Activated CD4-positive, alpha-beta T cell treated with anti-CD3 and anti-CD28 coated beads, Interleukin-2, amount 50 U/mL, for 4 hours (primary cell): ENCODE measurements at places on chromosomes 1 and 21.

GRCh38 chr21:15020797-15021196 is 44.0 kb downstream of the NRIP1 start:
- DNase-seq = no peak

- no peak for DNase-seq
Measured at GRCh38 chr1:89949991-89950624, 44.8 kb upstream of the ZNF326 start.

- DNase-seq = no peak
Measured at GRCh38 chr1:8571200-8571984, 246.0 kb downstream of the RERE start.

DNA sequence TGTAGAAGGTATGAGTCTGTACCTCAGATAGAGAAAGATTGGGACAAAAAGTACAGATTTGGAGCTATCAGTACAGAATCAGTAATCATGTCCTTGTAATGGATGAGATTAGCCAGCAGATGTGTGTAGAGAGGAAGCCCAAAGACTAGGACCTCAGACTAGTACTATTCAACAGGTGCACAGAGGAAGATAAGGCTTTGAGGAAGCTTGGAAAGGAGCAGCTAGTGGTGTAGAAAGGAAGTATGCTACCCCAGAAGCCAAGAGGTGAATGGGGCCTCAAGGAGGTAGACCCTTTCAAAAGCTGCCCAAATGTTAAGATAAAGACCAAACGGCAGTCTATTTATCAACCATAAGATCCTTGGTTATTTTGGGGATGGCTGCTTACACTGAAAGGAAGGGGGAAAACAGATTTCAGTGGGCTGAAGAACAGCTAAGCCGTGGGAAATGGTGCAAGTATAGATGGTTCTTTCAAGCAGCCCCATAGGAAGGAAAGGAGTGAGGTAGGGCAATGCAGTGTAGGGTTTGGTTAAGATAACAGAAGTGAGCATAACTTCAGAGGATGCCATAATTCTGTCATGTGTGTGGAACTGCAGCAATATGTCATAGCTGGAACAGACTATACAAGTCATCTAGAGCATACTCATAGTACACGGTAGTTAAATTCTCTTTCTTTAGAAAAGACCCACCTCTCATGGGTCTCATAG is 221.7 kb downstream of the HHIPL2 start:
- no peak for DNase-seq

GRCh38 chr1:8347635-8348034 is 29.7 kb downstream of the SLC45A1 start:
- DNase-seq = no peak

GRCh38 chr1:205547936-205548827 is 43.7 kb downstream of the CDK18 start:
- no peak for DNase-seq

DNA sequence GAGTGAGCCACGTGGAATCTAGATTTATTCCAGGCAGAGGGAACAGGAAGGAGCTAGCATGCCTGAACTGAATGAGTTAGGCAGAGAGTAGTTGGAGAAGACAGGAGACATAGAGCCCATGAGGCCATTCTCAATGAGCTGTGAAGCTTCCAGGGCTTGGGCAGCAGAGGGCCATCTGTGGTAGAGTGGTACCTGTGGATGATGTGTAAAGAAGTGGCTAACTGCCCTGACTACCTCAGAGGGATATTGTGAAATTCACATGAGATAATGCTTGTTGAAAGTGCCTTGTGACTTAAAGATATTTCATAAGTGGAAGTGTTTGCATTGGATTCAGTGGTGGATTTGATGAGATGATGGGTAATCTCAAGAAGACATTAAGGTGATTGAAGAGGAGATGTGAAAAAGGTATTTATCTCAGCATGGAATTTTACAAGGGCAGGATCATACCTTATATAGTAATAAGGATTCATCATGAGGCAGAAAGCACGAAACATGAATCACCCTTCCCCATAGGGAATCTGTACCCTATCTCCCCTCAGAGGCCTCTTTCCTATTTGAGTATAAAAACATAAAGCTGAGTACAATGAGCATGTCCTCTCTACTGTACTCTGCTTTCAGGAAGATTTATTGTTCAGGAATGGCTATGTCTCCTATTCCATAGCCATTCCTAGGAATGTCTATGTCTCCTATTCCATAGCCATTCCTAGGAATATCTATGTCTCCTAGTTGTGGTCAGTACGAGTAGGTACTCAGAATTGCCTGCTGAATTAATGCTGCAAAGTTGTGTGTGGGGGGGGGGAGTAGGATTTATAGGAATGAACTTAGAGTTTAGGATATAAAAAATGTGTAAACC is 146.8 kb downstream of the PAPPA2 start:
- no peak for DNase-seq

- DNase-seq = no peak
Measured at GRCh38 chr1:1799716-1800115, 21.4 kb upstream of the NADK start.

- no peak for DNase-seq
Measured at GRCh38 chr1:224881762-224882211, 47.7 kb upstream of the DNAH14 start.

GRCh38 chr21:44709426-44710293 is 1.7 kb downstream of the TSPEAR start:
- DNase-seq = peak; percentile 20

- DNase-seq = no peak
Measured at GRCh38 chr1:203390298-203390697, 39.4 kb upstream of the FMOD start.

DNA sequence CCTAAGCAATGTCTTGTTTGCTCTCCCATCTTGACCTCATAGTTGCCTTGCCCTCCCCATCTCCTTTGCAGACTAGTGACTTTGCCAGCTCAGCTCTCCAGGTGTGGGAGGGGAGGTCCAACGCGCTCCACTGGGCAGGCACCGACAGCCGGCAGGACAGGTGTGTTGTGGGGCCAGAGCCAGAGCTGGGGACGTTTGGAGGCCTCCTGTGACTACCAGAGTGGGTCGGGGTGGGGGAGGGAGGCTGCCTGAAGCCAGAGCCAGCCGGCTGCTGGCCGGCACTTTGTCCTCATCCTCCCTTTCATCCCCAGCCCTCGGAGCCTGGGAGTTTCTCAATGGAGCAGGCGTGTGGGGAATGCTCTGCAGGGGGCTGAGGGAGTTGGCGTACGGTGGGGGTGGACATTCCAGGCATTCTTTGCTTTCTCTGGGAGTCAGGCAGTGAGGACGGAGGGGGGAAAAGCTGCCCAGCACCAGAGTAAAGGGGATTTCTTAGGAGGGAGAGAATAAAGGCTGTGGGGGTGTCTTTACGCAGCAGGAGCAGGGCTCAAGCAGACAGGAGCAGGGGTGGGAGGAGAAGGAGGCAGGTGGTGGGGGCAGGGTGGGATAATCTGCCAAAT is 20.2 kb downstream of the NUAK2 start:
- no peak for DNase-seq

DNA sequence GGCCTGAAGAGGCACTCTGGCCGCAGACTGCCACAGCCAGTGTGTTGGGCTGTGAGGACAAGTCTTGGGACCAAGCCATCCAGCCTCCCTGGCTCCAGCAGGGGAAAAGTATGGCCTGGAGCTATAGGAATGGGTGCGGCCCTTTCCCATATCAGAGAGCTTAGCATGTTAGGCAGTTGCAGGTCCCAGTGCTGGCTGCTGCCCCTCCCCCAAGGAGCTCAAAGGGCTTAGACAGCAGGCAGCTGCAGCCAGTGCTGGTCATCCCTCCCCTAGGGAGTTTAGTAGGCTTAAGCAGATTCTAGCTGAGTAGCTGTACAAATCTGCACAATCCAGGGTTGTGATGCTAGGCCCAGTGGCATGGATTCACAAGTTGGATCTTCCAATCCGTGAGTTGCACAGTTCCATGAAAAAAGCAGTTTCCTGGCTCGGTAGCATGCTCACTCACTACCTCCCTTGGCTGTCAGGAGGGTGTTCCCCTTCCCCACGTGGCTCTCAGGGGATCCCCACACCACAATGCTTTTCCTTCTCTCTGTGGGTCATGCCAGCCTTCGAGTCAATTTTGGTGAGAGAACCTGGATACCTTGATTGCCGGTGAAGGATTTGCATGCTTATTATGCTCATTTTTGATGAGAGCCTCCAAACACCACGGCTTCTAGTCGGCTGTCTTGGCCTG is 1490.8 kb downstream of the BRINP3 start:
- DNase-seq = no peak

DNA sequence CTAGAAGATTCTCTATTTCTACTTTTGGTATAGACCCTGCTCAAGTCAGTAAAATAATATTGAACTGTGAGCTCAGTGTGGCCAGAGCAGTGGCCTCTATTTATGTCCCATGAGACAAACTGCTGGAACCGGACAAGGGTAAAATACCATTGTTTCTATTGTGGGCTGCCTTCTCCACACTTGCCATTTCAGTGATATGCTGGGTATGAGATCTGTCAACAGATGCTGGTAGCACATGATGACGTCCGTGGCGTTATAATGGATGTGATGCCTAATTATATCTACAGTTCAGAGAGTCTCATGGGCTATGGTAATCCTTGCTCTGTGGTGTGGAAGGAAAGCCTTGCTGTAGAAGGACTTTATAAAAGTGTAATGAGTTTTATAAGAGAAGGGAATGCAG is 2.4 kb downstream of the ACTN2 start:
- DNase-seq = no peak

GRCh38 chr1:28796352-28797211 is 15.4 kb upstream of the OPRD1 start:
- DNase-seq = no peak

GRCh38 chr1:10591010-10591409 is 116.3 kb downstream of the PEX14 start:
- DNase-seq = no peak

DNA sequence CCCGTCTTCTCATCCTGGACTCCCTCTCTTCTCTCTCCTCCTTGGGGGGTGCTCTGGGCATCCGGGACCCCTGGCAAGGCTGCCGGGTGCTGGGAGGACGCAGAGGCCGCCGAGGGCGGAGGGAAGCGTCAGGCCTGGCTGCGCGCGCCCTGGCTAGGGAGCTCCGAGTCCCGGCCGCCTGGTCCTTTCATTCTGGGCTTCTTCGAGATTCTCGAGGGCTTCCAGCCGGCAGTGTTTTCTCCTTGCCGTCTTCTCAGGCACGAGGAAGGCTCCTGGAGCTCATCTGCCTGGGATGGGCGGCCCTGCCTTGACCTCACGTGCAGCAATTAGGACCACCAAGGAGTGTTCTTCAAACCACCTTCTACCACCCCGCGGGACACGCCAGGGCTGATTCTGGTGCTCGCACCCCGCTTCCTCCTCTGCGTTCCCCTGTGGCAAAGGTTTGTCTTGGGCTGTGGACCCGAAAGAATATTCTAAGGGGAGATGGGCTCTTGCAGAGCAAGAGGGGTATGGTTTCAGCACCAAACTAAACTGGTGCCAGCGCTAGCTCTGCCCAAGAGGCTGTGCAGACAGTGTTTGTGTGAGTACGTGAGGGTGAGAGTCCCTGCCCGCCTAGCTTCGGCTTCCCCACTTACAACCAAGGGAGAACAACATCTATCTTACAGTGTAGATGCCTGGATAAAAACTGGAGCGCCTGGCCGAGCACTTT is 36.5 kb downstream of the PIK3CD start:
- no peak for DNase-seq

GRCh38 chr1:42684139-42684538 is 1.9 kb downstream of the YBX1 start:
- no peak for DNase-seq

DNA sequence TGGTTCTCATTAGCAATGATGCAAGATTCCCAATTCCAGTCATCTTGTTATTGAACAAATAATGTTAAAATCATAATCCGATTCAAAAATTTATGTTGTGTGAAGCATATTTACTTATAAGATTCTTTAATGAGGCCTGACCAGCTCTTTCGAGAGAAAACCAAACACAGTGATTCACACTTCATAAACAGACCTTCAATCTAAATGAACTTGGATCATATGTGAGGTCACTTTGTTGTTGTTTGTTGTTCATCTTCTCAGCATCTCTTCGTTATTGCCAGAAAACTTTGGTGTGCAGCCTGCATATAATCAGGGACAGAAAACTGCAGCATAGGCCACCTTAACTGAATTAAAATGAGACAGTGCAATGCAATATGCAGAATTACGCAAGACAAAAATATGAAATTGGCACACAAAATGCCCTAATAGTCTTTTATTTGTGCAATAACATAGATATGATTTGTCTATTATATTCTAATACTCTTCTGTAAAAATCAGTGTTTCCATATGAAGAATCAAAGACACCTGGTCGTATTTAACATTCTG is 30.1 kb downstream of the NCAM2 start:
- no peak for DNase-seq

- no peak for DNase-seq
Measured at GRCh38 chr21:21203822-21204339, 205.7 kb downstream of the NCAM2 start.
